ENCODE measurements at places on chromosomes 7 and 10.
A peak's percentile ranks its signal among the peaks of the same experiment; 100 is the strongest.

- H3K27me3 ChIP-seq, result peaks cover 13% of the 10 kb centered on the region
- H3K27ac ChIP-seq, result no peak overlapping the region
- H3K4me1 ChIP-seq, result no peaks in the 10 kb centered on the region
- H3K36me3 ChIP-seq, result no peaks in the 10 kb centered on the region
- DNase-seq, result no peak
Measured at GRCh38 chr10:89458784-89459183, 44.4 kb downstream of the IFIT5 start.

DNA sequence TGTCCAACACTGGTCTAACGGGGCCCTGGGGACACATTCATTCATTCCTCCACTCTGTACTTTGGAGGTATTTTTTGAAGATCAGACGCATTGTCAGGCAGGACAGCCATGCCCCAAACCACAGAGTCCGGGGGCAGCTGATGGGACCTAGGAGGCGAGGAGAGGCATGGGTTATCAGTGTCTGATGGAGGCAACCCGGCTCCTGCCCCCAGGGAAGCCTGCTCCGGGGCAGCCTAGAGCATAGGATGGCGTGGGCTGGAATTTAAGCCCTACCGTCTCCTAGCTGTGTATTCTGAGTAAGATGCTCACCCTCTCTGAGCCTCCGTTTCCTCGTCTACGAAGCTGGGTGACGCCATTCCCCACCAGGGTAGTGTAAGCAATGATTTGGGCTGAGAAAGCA is 55.4 kb upstream of the ELN start:
- H3K36me3 ChIP-seq, result no peaks in the 10 kb centered on the region
- no peaks in the 10 kb centered on the region for H3K27me3 ChIP-seq
- no peak for DNase-seq
- no peak overlapping the region for H3K4me3 ChIP-seq

DNA sequence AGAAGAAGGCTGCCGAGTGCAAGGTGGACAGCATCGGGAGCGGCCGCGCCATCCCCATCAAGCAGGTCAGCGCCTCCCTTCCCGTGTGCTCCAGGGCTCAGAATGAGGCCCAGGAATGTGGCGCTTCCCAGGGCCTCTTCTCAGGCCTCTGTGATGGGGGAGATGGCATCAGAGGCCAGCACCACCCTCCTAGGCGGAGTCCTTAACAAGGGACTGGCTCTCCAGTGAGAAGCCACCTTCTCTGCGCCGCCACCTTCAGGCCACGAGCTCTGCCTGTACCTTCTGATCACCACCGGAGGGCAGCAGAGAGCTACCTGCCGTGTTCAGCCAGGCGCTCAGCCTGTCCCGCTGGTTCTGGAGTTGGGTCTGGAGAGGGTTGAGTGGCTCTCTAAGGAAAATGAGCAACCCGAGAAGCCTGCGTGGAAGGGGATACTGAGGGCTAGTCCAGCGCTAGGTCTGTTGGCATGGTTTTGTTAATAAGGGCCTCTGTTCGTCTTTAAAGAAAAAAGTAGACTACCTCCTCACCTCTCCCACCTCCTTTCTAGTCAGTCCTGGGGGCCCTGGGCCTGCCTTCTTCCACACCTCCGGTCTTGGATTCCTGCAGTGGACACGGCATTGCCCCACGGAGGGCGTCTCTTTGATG is 37.7 kb downstream of the AGAP3 start:
- no peaks in the 10 kb centered on the region for H3K36me3 ChIP-seq
- H3K27me3 ChIP-seq, result peaks cover 12% of the 10 kb centered on the region
- no peak overlapping the region for H3K27ac ChIP-seq
- peaks cover 3% of the 10 kb centered on the region for H3K4me1 ChIP-seq
- DNase-seq, result peak; percentile 88
- H3K4me3 ChIP-seq, result no peak overlapping the region

- H3K27me3 ChIP-seq, result peaks cover 6% of the 10 kb centered on the region
- peaks cover 16% of the 10 kb centered on the region for H3K4me1 ChIP-seq
- no peak overlapping the region for H3K4me3 ChIP-seq
- no peaks in the 10 kb centered on the region for H3K36me3 ChIP-seq
- H3K27ac ChIP-seq, result no peak overlapping the region
Measured at GRCh38 chr7:102303669-102304422, 17.2 kb downstream of the SH2B2 start.

- peak overlapping the region; percentile 94 for H3K27ac ChIP-seq
- peaks cover 4% of the 10 kb centered on the region for H3K27me3 ChIP-seq
- H3K4me1 ChIP-seq, result peaks cover 73% of the 10 kb centered on the region
- DNase-seq, result peak; percentile 67
Measured at GRCh38 chr7:2527505-2528467, 8.2 kb downstream of the LFNG start.

GRCh38 chr10:64528294-64529002 is 1007.2 kb downstream of the REEP3 start:
- no peaks in the 10 kb centered on the region for H3K4me1 ChIP-seq
- H3K27ac ChIP-seq, result no peak overlapping the region
- no peaks in the 10 kb centered on the region for H3K36me3 ChIP-seq
- H3K27me3 ChIP-seq, result no peaks in the 10 kb centered on the region
- no peak for DNase-seq
- no peak overlapping the region for H3K4me3 ChIP-seq

DNA sequence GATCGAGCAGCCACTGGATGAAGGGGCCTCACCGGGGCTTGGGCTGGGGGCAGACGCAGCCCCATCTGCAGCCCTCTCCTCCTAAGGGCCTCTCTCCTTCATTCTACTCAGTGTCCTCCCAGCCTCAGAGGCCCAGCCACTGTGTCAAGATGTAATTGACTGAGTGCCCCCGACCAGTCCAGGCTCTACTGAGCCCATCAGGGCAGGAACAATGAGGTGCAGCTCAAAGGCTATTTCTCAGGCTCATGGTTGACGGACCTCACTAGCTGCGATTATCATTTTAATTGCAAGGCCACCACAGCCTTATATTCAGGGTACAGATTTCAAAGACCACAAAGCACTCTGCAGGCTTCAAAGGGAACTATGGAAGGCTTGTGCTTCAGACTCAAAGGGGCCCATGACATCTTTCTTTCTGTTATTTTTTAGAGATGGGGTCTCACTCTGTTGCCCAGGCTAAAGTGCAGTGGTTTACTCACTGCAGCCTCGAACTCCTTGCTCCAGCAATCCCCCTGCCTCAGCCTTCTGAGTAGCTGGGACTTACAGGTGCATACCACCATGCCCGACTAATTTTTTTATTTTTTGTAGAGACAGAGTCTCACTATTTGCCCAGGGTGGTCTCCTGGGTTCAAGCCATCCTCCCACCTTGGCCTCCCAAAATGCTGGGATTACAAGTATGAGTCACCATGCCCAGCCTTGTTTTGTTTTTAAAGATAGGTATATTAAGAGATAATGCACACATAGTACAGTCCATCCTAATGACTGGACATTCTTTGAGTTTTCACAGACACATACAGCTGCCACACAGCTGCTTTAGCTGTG is 23.7 kb downstream of the SLC29A3 start:
- H3K4me3 ChIP-seq, result no peak overlapping the region
- H3K36me3 ChIP-seq, result no peaks in the 10 kb centered on the region
- H3K27ac ChIP-seq, result no peak overlapping the region
- no peaks in the 10 kb centered on the region for H3K4me1 ChIP-seq
- no peak for DNase-seq

- no peaks in the 10 kb centered on the region for H3K4me1 ChIP-seq
- no peaks in the 10 kb centered on the region for H3K27me3 ChIP-seq
- H3K27ac ChIP-seq, result no peak overlapping the region
- DNase-seq, result no peak
- H3K36me3 ChIP-seq, result no peaks in the 10 kb centered on the region
- H3K4me3 ChIP-seq, result no peak overlapping the region
Measured at GRCh38 chr7:12269100-12269895, 58.2 kb downstream of the TMEM106B start.

DNA sequence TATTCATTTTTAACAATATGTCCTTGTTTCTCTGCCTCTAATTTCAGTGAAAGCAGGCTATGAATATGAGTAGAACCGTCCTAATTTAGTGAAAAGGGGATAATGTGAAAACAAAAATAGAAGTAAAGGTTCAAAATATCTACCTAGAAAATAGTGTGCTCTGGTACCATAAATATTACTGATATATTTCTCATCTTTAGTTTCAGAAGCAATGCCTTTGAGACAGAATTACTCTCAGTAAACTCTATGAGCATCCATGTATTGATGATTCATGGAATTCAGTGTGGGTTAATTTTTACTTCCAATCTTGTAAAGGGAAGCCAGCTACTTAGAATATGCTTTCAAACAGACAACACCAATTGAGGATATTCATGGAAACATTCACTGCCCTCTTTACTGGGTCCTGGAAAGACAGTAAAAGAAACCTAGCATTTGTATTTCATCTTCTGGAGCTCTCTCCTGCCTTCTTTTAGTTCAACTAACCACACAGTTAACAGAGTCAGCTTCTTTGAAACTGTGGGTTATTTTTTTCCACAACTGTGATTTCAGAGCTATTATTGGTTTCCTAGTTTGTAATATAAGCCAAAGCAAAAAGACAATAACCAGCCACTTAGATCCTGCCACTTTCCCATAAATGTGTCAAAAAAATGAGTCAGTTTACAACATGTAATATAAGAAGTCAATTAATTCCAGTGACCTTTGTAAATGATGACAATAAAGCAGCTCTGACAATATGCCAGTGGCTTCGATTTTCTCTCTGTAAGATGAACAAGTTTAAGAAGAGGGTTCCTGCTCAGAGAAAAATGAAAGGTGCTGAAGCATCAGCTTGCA is 1.7 kb downstream of the LRRN3 start:
- H3K4me3 ChIP-seq, result peak overlapping the region; percentile 99
- DNase-seq, result no peak
- H3K36me3 ChIP-seq, result peaks cover 66% of the 10 kb centered on the region

DNA sequence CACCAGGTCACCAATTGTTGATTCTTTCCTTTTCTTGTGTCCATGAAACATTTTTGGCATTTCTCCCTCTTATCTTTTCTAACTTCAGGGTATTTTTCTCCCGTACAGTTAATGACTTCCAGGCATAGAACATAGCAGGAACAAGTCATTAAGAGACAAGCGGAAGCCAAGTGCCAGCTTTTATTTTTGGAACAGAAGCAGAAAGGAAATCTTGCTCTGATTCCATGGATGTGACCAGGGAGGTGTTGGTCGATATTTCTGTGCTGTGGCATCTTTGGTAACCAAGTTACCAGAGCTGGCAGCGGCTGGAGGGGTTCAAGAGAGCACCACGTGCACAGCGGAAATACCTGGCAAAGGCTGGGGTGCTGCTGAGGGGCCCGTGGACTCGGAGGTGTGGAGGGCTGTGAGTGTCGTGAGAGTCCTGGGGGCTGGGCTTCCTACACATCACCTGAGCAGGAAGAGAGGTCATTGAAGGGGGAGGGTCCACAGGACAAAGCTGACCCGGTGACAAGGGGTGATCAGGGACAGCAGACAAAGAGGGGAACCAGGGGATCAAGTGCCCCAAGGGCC is 1.8 kb downstream of the LLCFC1 start:
- H3K4me3 ChIP-seq, result no peak overlapping the region
- no peak overlapping the region for H3K27ac ChIP-seq
- peaks cover 16% of the 10 kb centered on the region for H3K27me3 ChIP-seq
- no peaks in the 10 kb centered on the region for H3K36me3 ChIP-seq
- no peak for DNase-seq
- H3K4me1 ChIP-seq, result no peaks in the 10 kb centered on the region

DNA sequence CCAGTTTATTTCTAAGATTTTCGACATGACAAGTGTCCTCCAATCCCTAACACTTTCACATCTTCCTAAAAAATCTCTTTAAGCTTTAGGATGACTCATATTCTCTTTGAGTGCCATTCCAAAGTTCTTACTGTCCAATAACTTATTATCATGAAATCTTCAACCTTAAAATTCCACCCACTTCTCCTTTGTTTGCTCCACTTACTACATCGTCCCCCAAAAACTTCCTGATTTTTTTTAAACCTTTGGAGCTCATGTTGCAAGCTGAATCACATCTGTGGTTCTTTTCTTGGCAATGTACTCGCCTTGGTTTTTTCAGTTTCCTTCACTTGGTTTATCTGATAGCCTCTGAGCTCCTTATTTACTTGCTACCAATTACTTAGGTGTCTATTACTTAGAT is 39.2 kb upstream of the JCAD start:
- DNase-seq, result no peak
- no peaks in the 10 kb centered on the region for H3K4me1 ChIP-seq
- no peak overlapping the region for H3K4me3 ChIP-seq
- peaks cover 21% of the 10 kb centered on the region for H3K27me3 ChIP-seq
- H3K36me3 ChIP-seq, result no peaks in the 10 kb centered on the region
- H3K27ac ChIP-seq, result no peak overlapping the region

DNA sequence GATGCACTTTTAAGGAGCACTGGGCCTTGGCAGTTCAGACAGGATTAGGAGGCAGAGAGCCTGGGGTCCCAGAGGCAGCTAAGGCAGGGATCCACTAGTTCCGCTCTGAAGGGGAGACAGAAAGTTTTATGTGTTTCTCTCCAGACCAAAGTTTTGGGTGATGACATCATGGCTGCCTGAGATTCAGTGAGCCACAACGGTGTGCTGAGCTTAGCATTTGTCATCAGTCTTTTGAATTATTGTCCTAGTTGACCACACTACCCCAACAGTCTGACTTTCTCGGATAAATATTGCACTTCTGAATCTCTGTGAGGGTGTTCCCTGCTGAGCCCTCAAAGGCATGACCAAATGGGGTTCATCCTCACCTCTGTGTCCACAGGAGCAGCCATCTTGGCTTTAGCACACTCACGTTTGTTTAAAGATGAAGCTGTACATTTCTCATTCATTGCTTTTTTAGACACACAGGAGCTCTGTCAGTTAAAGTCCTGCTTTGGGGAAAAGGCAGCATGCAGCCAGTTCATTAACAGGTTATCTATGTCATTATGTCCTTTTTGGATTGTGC is 297.7 kb upstream of the LRGUK start:
- H3K27me3 ChIP-seq, result no peaks in the 10 kb centered on the region
- no peaks in the 10 kb centered on the region for H3K4me1 ChIP-seq
- H3K27ac ChIP-seq, result no peak overlapping the region
- DNase-seq, result no peak
- peaks cover 12% of the 10 kb centered on the region for H3K36me3 ChIP-seq
- no peak overlapping the region for H3K4me3 ChIP-seq

GRCh38 chr10:113292086-113292485 is 260.8 kb upstream of the HABP2 start:
- H3K36me3 ChIP-seq, result no peaks in the 10 kb centered on the region
- no peak overlapping the region for H3K27ac ChIP-seq
- H3K4me1 ChIP-seq, result no peaks in the 10 kb centered on the region
- no peak overlapping the region for H3K4me3 ChIP-seq
- no peaks in the 10 kb centered on the region for H3K27me3 ChIP-seq

GRCh38 chr7:118158766-118159165 is 25.2 kb upstream of the LSM8 start:
- no peak for DNase-seq
- peaks cover 10% of the 10 kb centered on the region for H3K27me3 ChIP-seq
- no peak overlapping the region for H3K27ac ChIP-seq
- no peak overlapping the region for H3K4me3 ChIP-seq
- H3K4me1 ChIP-seq, result no peaks in the 10 kb centered on the region
